ENCODE measurements at places on chromosomes 5 and 9.

DNA sequence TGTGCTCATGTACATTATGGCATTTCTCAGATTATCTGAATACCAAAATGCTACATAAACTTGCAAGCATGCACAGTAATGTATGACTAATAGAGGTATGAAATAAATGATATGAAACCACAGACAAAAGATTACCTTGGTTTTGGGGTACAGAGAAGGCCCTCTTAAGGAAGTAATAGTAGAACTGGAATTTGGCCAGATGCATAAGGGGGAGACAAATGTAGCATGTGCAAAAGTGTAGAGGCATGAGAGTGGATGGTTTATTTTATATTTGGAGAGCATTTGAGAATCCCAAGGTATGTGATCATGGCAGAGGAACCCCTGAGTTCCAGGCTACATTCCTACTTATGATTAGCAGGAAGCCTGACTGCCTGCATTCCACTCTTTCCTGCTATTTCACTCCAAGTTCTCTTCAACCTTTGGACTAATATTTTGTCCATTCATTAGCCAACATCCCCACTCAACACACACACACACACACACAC is 74.2 kb downstream of the MAMDC2 start:
- DNase-seq = no peak

DNA sequence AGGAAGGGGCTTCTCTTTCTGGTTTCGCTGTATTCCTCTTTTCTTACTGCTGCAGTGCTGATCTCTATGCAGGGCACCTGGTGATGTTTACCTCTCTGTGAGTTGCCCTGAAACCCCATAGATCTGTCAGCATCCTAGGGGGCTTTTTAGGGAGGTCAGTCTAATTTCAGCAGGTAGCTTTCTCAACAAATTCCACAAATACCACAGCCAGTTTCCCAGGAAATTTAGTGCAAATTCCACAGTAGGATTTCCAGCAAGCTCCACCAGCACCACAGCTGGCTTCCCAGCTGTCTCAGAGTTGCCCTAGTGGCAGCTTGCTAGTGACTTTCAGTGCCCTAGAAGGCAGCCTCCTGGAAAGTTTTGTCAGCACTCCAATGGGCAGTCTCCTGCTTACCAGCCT is 379.1 kb upstream of the SMC2 start:
- no peak for DNase-seq

- DNase-seq = no peak
These were observed 30.4 kb downstream of the PRDM6 start for GRCh38 chr5:123119334-123119986.

GRCh38 chr9:133782157-133783130 is 44.3 kb upstream of the SARDH start:
- peak; percentile 85 for DNase-seq
